Foreskin fibroblast (primary cell): ENCODE measurements at places on chromosomes 6 and 20.
A peak's percentile ranks its signal among the peaks of the same experiment; 100 is the strongest.

DNA sequence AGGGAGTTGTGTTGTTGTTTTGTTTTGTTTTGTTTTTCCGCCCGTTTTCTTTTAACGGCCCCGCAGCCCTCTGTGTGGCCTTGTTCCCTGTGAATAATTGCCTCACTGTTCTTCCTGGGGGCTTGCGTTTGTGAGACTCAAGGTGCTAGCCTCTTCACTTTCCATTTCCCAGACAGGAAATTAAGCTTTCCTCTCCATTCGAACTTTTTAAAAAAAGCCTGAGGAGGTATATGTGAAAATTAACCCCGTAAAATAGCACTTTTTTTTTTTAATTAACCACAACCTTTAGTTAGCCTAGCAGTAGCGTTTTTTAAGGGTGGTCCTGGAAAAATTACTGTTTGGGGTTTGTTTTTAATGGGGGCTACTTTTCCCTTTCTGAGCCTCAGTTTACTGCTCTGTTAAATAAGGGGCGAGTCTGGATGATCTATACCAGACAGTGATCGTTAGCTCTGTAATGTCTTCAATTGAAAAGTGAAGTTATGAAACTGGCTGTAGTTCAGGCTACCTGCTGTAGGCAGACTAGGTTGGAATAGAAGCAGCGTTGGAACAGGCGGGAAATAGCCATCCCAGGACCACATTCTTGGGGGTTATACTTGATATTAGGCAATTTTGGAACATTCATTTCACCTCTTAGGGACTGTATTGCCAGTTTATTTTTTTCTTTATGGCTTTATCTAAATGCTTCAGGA lies 1.7 kb downstream of the STX16 start:
- no peak for DNase-seq

- DNase-seq, result peak; percentile 44
Measured at GRCh38 chr6:26053992-26054780, 33.0 kb upstream of the HFE start.

DNA sequence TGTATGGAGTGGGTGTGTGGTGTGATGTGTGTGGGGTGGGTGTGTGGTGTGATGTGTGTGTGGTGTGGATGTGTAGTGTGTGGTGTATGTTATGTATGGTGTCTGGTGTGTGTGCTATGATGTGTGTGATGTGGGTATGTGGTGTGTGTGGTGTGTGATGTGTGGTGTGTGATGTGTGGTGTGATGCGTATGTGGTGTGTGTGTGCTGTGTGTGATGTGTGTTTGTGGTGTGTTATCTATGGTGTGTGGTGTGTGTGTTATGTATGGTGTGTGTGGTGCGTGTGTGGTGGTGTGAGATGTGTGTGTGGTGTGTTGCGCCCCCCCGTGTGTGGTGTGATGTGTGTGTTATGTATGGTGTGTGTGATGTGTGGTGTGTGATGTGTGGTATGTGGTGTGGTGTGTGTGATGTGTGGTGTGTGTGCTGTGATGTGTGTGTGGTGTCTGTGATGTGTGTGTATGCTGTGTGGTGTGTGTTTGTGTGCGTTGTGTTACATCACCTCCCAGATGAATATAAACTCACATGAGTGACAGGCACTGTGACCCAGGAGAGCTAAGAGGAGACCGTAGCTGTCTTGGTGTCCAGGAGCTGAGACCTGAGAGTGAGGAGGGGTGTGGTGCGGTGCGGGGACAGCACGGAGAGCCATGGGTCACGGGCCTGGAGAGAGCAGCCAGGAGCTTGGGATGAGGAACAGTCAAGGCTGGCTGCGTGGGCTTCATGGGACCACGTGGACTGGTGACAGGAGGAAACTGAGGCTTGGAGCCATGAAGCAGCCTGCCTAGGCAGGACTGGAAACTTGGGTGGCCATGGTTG lies 8.8 kb downstream of the DLGAP4 start:
- DNase-seq, result no peak

DNA sequence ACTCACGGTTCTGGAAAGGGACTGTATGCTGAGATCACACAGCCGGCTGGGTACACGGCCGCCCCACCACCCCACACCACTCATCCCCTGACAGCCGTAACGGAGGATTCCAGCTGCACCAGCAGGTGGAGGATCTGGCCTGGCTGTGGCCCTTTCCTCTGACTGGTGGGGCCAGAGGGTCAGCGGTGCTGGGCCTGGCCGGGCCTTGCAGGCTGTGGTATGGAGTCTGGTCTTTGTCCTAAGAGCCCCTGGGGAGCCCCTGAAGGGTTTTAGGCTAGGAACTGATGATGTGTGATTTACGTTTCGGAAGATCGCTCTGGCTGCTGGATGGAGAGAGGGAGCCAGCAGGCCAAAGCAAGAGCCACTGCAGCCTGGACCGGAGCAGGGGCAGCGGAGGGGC lies 26.6 kb downstream of the NOL4L start:
- no peak for DNase-seq

- DNase-seq, result no peak
Measured at GRCh38 chr20:61118429-61119224, 133.4 kb upstream of the CDH4 start.

DNA sequence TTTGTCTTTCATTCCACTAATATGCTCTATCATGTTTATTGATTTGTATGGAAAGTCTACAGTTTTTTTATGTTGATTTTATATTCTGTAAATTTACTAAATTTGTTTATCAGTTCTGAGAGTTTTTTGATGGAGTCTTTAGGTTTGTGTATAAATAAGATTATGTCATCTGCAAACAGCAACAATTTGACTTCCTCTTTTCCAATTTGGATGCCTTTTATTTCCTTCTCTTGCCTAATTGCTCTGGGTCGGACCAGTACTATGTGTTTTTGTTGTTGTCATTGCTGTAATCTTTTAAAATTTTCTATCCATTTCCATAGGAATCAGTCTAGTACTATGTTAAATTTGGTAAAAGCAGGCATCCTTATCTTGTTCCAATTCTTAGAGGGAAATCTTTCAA lies 31.5 kb upstream of the POLR1H start:
- no peak for DNase-seq

DNA sequence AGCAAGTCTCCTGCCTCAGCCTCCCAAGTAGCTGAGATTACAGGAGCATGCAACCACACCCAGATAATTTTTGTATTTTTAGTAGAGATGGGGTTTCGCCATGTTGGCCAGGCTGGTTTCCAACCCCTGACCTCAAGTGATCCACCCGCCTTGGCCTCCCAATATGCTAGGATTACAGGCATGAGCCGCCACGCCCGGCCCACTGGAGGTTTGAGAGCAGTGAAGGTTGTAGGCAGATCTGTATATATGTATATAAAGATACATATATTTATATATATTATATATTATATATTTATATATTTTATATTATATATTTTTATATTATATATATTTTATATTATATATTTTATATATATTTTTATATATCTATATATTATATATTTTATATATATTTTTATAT lies 38.2 kb upstream of the TTPAL start:
- no peak for DNase-seq

- peak; percentile 40 for DNase-seq
Measured at GRCh38 chr6:127496471-127496870, 22.7 kb downstream of the MTCL3 start.

DNA sequence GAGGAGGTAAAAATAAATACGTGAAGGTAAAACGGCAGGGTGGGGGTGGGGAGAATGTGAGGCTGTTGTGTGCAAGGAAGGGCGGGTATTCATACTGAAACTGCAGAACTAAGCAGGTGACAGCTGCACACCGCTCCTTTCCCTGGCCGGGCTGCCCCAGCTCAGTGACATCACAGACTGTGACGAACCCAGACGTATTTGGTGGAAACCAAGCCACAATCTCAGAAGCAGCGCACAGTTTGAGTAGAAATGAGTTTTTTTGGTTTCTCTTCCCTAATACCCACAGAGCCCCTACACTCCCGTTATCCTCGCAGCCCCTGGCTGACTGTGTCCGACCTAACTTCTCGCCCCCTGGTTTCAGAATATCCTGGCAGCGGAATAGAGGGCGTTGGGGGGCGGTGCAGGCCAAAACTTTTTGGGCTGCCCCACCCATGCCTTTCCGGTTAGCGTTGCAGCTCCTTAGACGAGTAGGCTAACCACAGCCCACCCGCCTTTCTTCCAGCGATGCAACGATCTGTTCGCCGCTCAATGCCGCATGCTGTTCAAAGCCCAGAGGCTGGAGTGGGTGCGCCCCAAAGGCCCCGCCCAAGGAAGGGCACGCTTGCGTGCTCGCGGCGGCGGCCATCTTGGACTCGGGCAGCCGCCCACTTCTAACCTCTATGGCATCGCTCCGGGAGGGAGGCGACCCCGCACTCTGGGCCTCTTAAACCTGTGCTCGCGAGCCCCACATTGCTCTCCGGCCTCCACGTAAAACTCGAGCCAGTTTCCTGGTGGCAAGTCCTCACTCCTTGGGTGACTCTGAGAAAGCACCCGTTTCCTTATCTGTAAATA lies 9.1 kb downstream of the BAK1 start:
- DNase-seq, result peak; percentile 88

DNA sequence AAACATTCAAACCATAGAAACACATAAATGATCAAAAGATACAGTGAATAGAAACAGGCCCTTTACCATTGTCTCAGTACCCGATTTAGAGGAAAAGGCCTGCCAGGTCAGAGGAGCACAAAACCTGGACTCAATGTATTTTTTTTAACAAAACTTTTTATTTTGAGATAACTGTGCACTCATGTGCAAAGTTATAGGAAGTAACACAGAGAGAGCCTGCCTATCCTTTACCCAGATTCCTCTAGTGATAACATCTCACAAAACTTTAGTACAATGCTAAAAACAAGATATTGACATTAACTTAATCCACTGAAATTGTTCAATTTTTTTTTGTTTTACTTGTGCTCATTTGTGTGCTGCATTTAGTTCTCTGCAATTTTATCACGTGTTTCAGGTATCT lies 36.8 kb upstream of the SAMD3 start:
- no peak for DNase-seq

- no peak for DNase-seq
Measured at GRCh38 chr6:38837101-38837500, 122.0 kb downstream of the DNAH8 start.

DNA sequence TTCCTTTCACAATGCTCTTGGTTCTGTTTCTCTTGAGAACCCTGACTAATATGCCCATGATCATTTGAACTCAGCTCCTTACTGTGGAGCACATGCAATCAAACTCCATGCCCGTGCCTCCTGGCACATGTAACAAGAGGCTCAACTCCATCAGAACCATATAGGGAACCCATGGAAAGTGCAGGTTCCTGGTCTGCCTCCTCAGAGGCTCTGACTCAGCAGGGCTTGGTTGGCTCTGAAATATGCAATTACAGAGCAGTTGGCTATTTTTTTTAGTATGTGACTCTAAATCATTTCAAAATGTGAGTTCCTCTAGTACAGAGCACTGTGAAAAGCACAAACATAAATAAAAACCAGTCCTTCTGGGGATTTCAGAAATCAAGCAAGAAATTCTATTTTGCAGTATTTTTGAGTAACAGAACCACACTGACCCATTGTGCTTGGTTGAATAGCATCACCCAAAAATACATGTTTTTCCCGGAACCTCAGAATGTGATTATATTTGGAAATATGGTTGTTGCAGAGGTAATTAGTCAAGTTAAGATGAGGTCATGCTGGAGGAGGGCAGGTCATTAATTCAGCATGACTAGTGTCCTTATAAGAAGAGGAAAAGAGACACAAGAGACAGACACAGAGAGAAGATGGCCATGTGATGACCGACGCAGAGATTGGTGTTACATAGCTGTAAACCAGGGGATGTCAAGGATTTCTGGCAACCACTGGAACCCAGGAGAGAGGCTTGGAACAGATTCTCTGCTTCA lies 13.2 kb upstream of the MAP3K4 start:
- peak; percentile 88 for DNase-seq

- no peak for DNase-seq
Measured at GRCh38 chr20:34047010-34047687, 53.4 kb downstream of the RALY start.
